ENCODE measurements at places on chromosomes 16 and 17.

- DNase-seq: no peak
These were observed 43.5 kb downstream of the TEX2 start for GRCh38 chr17:64219571-64219970.

GRCh38 chr17:35898283-35899070, 18.3 kb upstream of the CCL5 start:
- no peak for DNase-seq

DNA sequence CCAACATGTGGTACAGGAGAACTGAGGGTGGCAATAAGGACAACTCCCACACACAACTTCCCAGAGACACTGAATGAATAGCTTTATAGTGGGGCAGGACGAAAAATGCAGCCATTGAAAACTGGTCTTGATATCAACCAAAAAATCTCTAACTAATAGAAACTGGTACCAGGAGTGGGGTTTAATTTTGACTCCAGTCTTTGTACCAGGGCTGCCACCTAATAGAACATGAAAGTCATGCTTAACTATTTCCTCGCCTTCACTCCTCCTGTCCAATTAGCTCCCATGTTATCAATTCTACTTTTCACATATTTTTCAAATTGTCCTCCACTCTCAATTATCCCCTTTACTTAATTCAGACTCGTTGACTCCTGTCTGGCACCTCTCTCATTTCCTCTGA, 192.0 kb upstream of the ERCC4 start:
- DNase-seq: no peak

DNA sequence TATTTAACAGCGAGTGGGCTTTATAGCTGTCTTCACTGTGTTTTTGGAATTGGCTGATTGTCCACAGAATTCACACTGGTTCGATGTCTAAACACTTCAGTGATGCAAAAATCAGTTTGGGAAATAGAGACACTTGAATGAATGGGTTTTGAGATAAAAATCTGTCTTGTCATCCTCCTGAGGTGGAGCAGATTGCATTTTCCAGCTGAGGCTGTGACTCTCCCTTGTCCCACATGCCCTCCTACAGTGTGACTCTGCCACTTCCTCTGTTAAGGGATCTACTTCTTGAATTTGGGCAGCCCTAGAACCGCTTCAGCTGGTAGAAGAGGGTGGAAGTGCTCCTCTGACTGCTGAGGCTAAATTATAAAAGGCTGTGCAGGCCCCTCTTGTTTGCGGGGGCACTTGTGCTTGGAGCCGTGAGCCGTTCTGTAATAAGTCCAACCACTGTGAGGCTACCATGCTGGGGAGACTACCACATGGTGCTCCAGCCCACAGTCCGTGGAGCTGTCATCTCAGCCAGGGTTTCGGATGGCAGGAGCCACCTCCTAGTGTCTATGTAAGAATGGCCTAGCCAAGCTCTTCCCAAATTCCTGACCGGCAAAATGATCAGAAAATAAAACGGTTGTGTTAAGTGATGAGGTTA, 175.9 kb downstream of the SPECC1 start:
- no peak for DNase-seq

- no peak for DNase-seq
These were observed 1.3 kb downstream of the KRTAP3-3 start for GRCh38 chr17:40992666-40993065.

DNA sequence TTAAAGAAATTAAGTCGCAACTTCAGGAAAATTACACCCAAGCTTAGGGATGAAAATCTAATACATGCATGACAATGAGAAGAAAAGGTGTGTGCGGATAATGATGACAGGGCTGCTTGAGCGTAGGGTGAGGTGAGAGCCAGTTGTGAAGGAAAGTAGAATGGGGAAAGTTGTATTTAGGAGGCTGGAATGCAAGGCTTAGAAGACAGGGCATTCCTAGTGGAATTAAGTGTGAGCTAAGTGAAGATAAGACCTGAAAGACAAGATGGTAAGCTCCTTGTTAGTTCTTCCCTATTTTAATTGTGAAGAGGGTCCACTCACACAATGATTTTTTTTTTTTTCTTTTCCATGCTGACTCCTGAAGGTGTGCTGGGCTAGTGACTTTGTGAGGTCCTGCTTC, 519.5 kb upstream of the SALL1 start:
- DNase-seq: no peak

Data from stimulated activated CD4-positive, alpha-beta T cell treated with anti-CD3 and anti-CD28 coated beads, Interleukin-2, amount 100 ng/mL, for 24 hours (primary cell).